Kidney (tissue), 22 donors: ENCODE measurements at places on chromosomes 13 and 19. TPM values are rescaled to one million over a fixed set of nuclear protein-coding genes. Genes with fewer than 3 reads are reported as not detected.

GRCh38 chr19:5679289-5680083 lies 830 bp downstream of the MICOS13 start:
- DNase-seq, result no peak

DNA sequence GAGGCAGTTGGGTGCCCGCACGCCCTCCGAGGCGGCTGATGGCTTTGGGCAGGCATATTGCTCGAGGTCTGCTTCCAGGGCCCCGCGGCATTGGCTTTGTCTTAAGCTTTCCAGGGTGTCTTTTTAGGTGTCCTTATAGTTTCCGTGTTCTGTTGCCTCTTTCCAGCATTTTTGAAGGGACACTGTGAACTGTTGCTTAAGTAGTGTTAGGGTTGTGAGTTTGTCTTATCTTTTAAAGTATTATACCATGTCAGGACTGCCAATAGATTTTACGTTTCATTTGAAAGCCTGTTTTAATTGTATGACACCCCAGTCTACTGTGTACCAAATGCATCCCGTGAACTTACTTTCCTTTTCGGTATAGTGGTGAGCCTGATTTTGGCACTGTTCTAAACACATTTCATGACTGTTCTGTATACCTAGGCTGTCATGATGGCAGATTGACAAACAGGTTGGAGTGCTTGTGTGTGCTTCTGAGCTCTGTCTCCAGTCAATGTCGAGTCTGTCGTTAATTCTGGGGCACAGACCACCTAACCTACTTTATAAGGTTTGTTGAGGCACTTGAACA lies 656 bp downstream of the PCCA start:
- DNase-seq, result no peak

DNA sequence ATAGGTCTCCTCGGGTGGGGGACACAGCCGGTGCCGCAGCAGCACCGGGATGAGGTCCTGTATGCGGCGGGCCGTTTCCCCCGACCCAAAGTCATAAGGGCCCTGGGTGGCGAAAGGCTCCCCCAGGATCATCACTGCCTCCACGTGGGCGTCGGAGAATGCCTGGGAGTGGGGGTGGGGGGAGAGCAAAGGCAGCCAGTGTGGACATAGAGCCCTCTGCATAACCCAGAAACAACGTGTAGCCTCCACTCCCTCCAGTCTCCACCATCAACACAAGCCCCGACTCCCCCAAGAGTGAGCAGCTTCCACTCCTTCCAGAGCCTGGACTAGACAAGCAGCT lies 1.7 kb upstream of the NUMBL start:
- DNase-seq, result no peak

DNA sequence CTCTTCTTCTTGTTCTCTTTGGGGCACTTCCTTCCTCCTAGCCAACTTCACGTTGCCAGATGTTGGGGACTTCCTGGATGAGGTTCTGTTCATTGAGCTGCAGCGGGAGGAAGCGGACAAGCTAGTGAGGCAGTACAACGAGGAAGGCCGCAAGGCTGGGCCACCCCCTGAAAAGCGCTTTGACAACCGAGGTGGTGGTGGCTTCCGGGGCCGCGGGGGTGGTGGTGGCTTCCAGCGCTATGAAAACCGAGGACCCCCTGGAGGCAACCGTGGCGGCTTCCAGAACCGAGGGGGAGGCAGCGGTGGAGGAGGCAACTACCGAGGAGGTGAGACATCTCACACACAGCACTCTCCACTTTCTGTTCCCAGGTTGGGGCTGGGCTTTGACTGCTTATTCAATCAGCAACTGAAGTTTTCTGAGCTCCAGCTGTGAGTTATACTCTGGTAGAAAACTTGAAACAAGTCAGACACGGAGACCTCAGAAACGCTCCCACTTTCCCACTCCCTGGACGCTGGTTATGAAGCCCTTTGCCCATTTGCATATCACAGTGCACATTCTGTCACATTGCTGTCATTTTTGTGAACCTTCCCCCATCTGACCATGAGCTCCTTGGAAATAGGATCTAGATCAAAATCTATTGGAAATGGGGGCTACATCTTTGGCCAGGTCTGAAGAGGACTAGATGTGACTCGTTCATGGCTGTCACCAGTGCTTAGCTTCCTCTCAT lies 7.2 kb upstream of the CCDC97 start:
- DNase-seq, result no peak

DNA sequence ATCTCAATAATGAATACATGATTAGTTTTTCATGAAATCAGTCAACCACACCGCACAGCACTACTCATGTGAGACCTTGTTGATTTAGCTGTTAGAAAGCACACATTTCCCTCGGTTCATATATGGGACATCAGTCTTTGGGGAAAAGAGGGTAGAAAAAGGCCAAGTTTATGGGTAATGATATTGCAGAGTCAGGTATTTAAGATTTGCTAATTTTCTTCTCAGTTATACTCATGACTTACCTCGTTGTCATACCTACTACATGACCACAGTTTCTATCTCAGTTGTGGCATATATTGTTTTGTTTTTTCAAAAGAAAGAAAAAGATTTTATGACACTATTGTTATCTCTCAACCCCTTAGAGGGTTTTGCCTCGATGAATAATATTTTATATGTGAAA lies 165.6 kb downstream of the POU4F1 start:
- DNase-seq, result peak; percentile 13

GRCh38 chr19:48739404-48740163 lies 826 bp downstream of the RASIP1 start:
- DNase-seq, result peak; percentile 28

DNA sequence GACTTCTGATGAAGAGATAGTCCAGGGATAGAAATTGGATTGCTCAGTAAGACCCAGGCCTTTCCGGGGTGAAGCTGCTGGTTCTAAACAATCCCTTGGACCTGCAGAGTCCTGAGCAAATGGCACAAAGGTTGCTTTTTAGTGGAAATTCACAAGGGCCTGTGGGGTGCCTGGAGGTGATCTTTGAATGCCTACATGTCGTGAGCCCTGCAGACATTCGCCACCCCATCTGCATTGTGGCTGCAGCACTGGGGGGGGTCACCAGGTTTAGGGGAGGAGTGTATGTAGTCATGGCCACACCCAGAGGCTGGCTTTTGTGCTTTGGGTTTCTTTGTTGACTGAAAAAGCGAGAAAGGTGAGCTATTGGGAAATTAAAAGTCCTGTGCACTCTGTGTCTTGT lies 41.4 kb downstream of the SLC7A9 start:
- DNase-seq, result no peak

DNA sequence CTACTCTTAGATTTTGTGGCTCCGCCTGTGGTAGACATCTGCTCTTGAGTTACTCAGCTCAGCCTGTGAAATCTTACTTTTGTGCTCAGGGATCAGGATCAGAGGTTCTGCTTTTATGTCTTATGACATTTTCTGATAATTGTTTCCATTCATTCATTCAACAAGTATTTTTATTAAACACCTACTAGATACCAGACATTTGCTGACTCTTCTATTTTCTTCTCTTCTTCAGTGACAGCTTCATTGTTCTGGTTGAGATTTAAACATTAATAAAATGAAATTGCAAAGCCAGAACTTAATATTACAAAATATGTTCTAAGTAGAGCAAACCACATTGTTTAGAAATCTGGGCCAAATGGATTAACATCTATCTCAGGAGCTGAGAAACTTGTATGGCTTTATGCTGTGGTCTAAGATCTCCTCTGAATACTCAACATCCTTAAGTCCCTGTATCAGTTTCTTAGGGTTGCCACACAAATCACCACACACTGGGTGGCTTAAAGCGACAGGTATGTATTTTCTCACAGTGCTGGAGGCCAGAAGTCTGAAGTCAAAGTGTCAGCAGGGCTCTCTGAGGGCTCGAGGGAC lies 15.8 kb upstream of the MICU2 start:
- DNase-seq, result no peak

DNA sequence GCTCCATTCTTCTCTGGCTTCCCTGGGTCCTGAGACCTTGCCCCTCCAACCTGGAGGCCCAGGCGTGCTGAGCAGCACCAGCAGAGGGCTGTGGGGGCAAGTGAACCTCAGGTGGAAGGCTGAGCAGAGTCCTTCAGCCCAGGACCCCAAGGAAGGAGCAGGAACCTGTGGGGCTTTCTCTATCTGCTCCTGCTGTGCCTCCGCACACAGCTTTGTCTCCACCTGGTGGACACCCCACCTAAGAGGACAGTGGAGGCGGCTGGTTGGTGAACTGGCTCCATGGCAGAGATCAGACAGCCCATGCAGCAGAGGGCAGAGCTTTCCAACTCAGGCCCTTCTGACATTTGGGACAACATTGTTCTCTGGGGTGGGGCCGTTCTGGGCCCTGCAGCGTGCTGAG lies 19.7 kb downstream of the ZFR2 start:
- DNase-seq, result peak; percentile 45

GRCh38 chr13:93289842-93290241 lies 63.2 kb downstream of the GPC6 start:
- no peak for DNase-seq

Gene PARP4
- total RNA-seq, result 95.1 TPM

Gene TBC1D17
- total RNA-seq, result 43.6 TPM

Gene ATP4B
- total RNA-seq, result 0.16 TPM
